ENCODE measurements at places on chromosomes 12 and 14.

- DNase-seq: no peak
Observed at GRCh38 chr12:95184121-95184520, 33.1 kb downstream of the FGD6 start.

- DNase-seq: no peak
Observed at GRCh38 chr14:33451211-33451610, 499.7 kb downstream of the EGLN3 start.

GRCh38 chr14:97747316-97747715, 950.1 kb downstream of the VRK1 start:
- no peak for DNase-seq

DNA sequence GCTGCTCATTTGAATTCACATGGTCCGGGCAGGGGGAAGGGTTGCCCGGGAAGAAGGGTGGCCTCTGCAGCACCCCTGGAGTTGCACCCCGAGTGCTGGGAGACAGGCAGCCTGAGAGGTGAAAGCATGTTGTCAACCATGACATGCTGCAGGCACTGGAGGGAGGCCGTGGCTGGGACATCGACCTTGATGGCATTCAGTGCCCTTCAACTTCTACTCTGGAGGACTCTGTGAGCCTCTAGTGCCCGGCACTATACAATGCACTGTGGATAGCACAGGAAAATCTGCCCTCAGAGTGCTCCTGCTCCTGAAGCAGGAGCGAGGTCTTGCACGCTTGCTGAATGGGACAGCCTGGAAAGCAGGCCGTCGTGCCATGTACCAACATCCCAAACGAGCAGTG, 359.3 kb upstream of the FKBP4 start:
- DNase-seq: no peak

Measured in activated T-cell treated with anti-CD3 and anti-CD28 coated beads for 4 hours (primary cell).